ENCODE measurements at places on chromosomes 6 and 20. TPM values are rescaled to one million over a fixed set of nuclear protein-coding genes. Genes with fewer than 3 reads are reported as not detected.

DNA sequence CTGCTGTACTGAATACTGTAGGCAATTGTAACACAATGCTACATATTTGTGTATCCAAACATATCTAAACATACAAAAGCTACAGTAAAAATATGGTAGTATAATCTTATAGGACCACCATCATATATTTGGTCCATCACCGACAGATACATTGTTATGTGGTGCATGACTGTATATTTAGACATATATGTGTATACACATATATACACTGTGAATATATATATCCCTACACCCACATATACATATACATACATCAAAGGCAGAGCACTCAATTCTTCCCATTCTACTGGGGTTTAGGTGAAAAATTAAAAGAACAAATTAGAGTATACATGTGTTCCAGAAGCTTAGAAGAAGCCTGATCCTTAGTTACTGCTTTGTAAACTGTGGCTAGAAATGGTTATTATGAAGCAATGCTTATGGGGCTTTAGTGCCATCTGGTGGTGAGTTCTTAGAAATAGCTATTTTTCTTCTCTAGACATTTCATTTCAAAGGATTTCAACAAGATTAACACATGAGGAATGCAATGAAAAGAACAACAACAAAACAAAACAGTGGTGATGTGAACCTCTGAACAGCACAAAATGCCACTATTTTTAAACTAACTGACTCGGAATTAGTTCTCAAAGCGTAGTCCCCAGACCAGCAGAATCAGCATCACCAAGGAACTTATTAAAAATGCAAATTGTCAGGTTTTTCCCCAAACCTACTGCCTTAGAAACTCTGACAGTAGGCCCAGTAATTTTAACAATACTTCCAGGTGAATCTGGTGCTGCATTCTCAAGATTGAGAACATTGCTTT lies 38.0 kb downstream of the PKHD1 start:
- DNase-seq: no peak

DNA sequence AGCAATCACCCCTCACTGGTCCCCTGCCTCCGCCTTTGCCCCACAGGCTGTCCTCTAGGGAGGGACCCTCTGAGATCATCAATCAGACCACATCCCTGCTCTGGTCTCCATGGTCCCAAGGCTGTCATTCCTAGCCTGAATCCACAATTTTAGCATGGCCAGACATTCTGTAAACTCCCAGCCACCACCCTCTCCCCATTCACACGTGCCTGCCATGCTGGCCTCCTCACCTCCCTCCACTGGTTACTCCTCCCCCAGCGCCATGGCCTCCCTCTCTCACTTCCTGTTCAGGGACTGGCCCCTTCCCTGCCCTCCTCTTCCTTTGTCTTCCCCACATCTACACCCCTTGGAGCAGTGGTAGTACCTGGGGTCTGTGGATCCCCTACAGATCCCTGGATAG lies 150.7 kb upstream of the MLN start:
- peak; percentile 16 for DNase-seq

GRCh38 chr6:81326881-81327561 lies 425.5 kb downstream of the TENT5A start:
- no peak for DNase-seq

DNA sequence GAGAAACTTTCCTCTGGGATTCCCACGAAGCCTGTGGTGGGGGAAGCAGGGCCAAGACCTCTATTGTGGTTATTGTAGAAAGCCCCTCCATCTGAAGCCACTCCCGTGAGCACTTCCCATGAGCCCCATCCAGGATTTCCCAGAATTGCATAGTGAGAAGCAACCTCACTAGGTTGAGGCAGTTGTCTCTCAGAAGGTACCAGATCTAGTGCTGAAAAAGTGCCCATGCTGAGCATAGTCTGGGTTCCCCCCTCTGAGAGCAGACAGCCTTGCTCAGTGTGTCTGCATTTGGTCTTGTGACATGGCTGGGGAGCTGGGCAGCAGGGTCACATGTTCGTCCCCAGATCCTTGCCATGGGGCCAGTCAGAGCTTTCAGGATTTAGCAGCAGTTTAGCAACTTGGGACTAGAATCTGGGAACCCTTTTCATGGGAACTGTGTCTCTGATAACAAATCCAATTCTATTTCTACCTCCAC lies 38.6 kb downstream of the SLC9A8 start:
- no peak for DNase-seq

DNA sequence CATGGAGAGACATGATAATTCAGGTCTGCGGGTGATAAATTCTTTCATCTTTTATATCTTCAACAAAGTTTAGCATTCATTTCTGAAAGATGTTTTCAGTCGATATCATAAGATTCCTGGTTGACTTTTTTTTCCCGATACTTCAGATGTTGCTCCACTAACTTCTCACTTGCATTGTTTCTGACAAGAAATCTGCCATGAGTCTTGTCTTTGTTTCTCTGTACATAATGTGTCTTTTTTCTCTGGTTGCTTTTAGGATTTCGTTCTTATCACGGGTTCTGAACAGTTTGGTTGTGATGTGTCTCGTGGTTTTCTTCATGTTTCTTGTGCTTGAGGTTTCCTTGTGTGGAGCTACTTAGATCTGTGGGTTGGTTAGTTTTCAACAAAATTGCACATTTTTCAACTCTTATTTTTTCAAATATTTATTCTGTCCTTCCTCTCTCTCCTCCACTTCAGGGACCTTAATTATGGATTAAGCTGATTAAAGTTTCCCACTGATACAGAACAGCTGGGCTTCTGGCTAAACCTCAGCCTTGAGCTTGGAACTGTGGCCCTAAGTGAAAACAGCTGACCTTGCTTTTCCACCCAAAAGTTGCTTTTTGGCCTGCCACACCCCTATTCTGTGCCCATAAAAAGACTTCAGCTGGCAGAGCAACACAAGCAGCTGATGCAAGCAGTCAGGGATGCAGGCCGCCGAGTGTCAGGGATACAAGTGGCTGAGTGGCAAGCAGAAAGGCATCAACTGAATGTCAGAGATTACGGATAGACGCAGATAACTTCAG lies 97.9 kb upstream of the SNX9 start:
- DNase-seq: no peak

DNA sequence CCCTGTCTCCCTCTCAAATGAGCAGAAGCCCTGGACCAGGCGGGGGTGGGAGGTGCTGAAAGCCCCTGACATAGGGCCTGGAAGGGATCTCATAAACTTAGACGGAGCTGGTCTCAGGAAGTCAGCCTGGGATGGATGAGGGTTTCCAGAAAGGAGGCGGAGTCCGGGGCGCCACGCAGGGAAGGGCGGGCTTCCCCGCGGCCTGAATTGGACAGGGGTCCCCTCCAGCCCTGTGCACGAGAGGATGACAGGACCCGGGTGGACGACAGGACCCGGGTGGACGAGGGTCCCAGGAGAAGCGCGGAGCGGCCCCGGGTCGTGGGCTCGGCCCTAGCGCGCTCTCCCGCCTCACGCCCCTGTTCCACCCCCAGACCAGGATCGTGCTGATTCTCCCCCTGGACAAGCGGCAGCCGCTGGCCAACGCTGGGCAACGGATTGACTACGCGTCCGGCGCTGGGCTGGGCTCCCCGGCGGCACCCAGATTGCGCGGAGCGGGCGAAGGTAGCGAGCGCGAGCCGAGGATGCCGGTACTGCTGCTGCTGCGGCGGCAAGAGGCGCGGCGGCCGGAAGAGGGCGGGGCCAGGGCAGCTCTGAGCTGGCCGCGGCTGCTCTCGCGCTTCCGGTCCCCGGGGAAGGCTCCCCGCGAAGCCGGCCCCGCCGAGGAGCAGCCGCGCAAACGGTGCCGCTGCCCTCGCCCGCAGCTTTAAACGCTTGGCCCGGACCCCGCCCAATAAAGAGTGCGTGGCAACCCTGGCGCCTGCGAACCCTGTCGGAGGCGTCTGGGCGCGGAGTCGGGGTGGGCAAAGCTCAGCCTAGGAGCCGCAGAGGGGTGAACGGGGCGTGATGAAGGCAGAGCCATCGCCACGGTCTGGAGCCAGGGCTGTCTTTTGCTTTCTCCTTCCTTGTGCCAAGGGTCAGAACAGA lies 1.3 kb downstream of the C20orf144 start:
- peak; percentile 89 for DNase-seq

GRCh38 chr6:41093729-41094128 lies 21.0 kb downstream of the NFYA start:
- DNase-seq: no peak

- DNase-seq: no peak
These were observed 136.1 kb downstream of the FOXC1 start for GRCh38 chr6:1745814-1746213.

GRCh38 chr6:50822078-50822476 lies 3.4 kb downstream of the TFAP2B start:
- DNase-seq: no peak

DNA sequence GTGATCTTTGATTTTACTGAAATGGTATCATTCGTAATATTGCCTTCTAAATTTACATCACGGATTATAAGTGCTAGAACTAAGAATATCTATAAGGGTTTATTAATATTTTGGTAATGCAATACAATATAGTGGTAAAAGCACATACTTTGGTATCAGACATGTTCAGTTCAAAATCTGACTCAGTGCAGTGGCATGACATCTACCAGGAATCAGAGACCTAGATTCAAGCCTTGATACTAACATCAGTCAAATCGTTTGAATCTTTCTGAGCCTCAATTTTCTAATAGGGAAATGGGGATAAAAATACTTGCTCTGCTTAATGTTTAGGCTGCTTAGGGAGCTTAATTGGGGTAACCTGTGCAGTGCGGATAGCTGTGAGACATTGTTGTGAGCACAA lies 488.0 kb downstream of the BCKDHB start:
- DNase-seq: no peak

DNA sequence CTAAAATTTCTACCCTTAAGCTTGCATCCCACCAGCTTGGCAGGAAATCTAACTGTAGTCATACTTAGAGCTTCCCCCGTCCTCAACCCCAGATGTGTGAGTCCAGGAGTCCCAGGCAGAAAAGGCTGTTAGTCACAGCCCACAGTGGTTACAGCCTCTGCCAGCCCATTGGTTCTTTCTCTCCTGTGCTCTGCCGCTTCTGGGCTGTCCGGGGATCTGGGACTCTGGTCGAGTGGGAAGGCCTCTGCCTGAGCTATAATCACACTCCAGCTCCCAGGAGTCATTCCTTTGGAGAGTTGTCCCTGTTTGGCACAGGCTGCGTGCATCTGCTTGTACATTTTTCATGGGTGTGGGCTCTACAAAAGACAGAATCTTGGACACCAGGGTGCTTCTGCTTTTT lies 45.6 kb upstream of the FYN start:
- no peak for DNase-seq

DNA sequence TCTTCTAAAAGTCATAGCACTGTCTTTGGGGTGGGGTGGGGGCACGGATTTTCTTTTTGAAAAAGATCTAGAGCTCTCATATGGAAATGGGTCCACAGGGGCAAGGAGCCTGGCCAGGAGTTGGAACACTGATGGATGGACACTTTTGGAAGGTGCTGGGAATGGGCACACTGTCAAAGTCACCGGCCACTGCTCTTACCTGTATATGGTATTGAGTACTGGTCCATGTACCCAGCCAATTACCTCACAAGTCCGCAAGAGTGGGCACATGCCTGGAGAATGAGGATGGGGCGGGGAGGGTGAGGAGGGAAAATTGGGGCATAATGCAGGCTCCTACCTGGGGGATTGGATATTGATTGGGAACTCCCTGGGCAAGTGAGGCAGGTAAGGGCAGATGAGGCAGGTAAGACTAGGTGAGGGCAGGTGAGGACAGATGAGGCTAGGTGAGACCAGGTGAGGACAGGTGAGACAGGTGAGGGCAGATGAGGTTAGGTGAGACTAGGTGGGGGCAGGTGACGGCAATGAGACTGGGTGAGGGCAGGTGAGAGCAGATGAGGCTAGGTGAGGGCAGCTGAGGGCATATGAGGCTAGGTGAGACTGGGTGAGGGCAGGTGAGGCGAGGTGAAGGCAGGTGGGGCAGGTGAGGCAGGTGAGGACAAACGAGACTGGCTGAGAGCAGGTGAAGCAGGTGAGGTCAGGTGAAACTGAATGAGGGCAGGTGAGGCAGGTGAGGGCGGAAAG lies 167.9 kb downstream of the NRN1 start:
- DNase-seq: no peak

GRCh38 chr20:62678553-62678952 lies 30.1 kb upstream of the NTSR1 start:
- DNase-seq: no peak

DNA sequence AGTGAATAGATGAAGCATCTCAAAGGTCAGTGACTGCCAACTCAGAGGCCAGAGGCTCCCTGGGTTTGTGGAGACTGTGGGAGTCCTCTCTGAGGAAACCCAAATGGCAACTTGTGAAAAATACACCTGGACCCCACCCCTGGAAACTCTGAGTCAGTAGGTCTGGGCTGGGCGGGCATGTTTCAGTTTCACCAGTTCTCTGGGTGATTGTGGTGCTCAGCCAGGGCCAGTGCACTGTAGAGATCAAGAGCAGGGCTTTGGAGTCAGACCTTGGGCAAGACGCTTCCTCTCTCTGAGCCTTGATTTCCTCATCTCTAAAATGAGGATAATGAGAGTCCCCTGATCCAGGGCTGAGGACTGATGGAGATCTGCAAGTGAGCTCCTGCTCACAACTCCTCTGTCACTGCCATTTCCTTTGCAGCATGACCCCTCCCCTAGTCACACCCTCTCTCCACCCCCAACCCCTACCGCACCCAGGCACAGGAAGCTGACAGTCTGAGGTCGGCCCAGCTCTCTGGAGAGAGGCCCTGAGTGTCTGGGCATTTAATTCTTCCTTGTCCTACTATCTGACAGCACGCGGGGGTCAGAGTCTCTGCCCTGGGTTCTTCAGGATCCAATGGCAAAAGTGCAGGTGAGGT lies 5.1 kb downstream of the DEF6 start:
- peak; percentile 98 for DNase-seq

DNA sequence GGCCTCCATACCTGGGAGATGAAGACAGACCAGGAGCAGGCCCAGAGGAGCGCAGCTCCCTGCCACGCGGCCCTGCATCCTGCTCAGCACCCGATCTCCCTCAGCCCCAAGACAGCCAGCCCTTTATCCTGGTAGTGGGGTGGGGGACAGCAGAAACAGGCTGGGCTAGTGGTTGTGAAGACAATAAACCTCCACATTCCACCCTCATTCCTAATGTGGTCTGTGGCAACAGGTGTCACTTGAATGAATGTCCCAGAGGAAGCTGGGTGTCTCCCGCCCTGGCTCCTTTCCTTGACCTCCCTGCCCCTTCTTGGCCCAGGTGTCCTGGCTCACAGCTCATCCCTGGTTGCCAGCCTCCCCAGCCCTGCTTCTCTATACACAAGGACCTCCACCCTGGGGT lies at the start of gene C6orf15:
Gene C6orf15 (minus strand): TSS at position 98 of the 400 bp plus-strand sequence. CDS start 20 bp downstream, at position 78.
- no peak for DNase-seq

Gene LY86
- 0.32 TPM for total RNA-seq

Gene DZANK1
- total RNA-seq: 1.4 TPM

Gene SNAP25
- total RNA-seq: not detected

Gene KHDC1L
- total RNA-seq: not detected

Gene CAGE1
- 0.18 TPM for total RNA-seq

Gene ZNF335
- 28.8 TPM for total RNA-seq

Gene MUC22
- not detected for total RNA-seq
